ENCODE measurements at places on chromosomes 11 and 22.
A peak's percentile ranks its signal among the peaks of the same experiment; 100 is the strongest.

DNA sequence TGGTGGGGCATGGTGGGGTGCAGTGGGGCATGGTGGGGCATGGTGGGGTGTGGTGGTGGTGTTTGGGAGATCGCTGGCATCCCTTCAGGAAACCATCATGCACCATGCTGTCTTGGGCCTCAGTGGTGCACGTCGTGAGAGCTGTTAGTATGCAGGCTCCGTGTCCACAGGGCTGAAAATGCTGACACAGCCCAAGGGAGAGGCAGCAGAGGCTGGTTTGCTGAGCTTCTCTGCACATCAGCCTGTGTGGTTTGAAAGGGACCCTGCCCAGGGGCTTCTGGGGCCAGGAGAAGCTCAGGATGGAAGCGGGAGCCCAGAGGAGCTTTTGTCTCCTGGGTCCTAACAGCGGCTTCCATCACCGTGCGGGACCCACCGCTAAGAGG lies 30.2 kb downstream of the MUC5B start:
- DNase-seq: peak; percentile 3

- DNase-seq: no peak
Observed at GRCh38 chr11:8933931-8934330, 1.2 kb upstream of the C11orf16 start.

DNA sequence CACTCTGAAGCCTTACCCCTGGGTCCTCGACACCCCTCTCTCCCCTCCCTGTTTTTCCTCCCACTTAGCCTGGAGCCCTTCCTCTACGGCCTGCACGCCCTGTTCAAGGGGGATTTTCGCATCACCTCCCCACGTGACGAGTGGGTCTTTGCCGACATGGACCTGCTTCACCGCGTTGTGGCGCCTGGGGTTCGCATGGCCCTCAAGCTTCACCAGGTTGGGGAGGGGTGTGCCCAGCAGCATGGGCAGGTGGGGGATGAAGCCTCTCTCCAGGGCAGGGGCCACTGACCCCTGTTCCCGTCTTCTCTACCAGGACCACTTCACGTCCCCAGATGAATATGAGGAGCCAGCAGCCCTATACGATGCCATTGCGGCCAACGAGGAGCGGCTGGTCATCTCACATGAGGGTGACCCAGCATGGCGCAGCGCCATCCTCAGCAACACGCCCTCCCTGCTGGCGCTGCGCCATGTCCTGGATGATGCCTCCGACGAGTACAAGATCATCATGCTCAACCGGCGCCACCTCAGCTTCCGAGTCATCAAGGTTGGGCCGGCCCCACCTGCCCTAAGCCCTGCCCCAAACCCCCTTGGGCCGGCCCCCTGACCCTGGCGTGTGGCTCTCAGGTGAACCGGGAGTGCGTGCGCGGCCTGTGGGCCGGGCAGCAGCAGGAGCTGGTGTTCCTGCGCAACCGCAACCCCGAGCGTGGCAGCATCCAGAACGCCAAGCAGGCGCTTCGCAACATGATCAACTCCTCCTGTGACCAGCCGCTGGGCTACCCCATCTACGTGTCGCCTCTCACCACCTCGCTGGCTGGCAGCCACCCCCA lies 2.8 kb upstream of the SIPA1 start:
- DNase-seq: no peak

GRCh38 chr11:119012629-119013170 lies 5.4 kb downstream of the RPS25 start:
- no peak for DNase-seq

DNA sequence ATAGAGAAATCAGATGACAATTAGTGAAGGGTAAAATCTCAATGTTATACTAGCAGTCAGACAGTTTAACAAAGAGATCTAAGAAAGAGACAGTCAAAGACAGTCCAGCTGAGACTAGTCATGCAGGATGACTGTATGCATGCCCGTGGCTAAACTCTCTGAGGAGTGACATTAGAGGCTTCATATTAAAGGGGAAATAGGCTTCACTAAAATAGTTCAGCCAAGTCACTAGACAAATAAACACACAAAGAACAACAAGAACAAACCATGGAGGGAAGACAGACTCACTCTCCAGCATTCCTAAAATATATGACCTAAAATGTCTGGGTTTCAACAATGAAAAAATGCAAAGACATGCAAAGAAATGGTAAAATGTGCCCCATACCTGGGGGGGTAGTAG lies 18.6 kb upstream of the APLNR start:
- no peak for DNase-seq

- no peak for DNase-seq
Observed at GRCh38 chr22:42747701-42748513, 27.2 kb upstream of the A4GALT start.

DNA sequence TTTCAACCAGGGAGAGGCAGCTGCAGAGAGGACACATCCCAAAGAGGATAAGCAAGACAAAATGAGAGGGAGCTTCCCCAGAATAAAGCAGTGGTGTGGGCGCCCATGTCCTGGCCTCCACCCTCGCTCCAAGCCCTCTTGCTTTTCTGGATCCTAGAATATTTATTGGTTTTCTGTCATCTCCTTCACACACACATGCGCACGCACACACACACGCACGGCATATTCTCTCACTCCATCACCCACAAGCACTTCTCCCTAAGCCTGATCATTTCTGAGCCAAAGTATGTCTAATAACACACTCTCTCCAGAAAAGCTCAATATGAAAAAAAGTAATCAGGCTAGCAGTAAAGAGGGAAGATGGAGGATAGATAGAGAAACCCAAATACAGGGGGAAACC lies 7.6 kb downstream of the IGSF9B start:
- no peak for DNase-seq

- no peak for DNase-seq
Observed at GRCh38 chr11:131944736-131945135, 574.3 kb downstream of the NTM start.

- no peak for DNase-seq
Observed at GRCh38 chr11:48088682-48089050, 108.3 kb downstream of the PTPRJ start.

DNA sequence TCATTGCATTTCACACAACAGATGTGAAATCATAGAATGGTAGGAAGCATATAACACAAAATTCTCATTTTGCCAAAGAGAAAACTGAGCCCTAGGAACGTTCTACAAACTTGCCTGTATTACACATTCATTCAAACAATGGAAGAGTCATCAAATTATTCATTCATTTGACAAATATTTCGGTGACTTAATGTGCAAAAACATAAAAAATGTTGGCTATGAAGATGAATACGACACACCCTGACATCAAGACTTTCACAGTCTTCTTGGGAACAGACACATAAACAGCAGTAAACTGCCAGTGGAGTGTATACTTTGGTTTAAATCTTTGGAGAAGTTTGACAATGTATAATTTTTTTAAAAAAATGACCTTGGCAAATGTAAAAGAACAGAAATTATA lies 20.4 kb upstream of the C11orf87 start:
- DNase-seq: no peak

GRCh38 chr11:133382131-133382812 lies 150.0 kb downstream of the OPCML start:
- DNase-seq: no peak

- no peak for DNase-seq
Observed at GRCh38 chr11:46618837-46619236, 1.5 kb downstream of the ATG13 start.

DNA sequence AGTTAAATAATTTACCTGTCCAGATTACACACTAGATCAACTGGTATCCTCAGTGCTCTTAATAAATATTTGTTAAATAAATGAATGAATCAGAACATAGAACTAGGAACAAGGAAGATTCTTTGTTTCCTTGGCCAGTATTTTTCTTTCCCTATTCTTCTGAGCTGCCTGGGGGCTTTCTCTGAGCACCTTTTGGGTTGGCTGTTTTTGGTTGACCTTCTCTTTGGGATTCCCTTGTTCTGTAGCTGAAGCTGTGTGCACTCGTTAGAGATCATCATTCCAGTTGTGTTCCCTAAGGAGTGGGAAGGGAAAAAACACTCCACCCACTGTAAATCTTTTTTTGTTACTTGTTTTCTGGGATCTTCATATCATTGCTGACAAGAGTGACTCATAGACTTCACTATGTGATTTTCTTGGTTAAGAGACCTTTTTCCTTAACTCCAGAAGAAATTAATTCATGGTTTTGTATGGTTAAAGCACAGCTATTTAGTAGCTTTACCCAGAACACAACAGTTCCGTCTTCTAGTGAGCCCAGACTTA lies 84.3 kb downstream of the STIM1 start:
- DNase-seq: no peak

GRCh38 chr11:19673924-19674729 lies 38.5 kb upstream of the NAV2 start:
- DNase-seq: no peak

- no peak for DNase-seq
Observed at GRCh38 chr22:35690001-35690400, 27.7 kb upstream of the APOL5 start.

DNA sequence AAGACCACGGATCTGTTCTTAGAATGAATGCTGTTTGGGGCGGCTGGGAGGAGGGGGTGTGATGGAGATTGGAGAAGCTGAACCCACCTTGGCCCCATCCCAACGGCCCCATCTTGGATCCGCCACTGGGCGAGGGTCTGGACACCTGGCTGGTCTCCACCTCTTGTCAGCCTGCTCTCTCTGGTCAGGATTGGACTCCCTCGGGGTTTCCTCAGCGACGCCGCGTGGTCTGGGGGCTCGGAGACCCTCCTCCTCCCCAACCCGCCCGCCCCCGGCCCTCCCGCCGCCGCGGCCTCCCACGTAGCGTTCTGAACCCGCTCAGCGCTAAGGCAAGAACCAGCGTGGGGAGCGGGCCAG lies 4.3 kb upstream of the FLI1 start:
- DNase-seq: no peak

DNA sequence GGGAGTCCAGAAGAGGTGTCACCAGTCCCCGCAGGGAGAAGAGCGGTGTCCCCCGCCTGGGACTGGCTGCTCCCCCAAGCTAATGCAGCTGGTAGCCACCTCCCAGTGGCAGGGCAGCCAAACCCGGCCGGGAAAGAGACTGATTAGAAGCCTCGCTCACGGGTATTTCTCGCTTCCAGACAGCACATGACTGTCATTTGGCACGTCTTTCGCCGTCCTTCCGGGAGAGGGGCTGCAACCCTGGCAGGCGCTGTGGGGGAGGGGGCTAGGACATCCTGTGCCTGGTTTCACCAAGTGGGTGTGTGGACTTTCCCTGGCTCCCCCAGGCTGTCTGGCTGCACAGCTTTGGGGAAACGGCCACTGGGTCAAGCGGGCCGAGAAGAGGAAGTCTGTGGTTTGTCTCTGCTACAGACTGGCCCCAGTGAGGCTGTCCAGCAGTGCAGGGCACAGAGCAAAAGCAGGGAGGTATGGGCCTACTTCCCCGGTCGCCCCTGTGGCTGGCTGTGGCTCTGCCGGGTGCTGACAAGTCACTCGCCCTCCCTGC lies 3.8 kb downstream of the CD81 start:
- no peak for DNase-seq

- DNase-seq: no peak
Observed at GRCh38 chr22:35681454-35682052, 33.3 kb downstream of the APOL6 start.

GRCh38 chr11:36022882-36023281 lies 79.0 kb downstream of the LDLRAD3 start:
- DNase-seq: no peak
